ENCODE measurements at places on chromosomes 4 and X.

- no peak for DNase-seq
These were observed 326.3 kb upstream of the ZCCHC13 start for GRCh38 chrX:73977542-73978169.

- DNase-seq, result no peak
These were observed at the start of gene NAA11 for GRCh38 chr4:79325864-79326328. Gene NAA11, minus strand, starts transcription at chr4:79326061. Its CDS starts 184 bp downstream, at chr4:79325877.

DNA sequence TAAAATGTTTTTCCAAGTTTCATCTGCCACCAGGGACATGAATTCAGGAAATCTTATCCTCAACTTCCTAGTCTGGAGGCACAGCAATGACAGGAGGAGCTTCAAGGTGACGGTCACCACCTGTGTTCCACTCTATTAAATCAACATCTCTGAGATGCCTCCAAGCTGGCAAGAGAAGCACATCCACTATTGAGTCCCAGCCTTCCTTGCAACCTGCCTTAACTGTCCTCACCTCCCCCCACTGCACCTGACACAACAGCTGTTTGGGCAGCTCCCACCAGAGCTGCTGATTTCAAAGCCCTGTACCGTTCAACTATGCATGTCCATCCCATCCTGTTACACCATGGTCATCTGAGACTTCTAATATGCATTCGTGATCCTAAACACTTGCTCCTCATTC lies 123.4 kb downstream of the COL25A1 start:
- DNase-seq, result no peak

DNA sequence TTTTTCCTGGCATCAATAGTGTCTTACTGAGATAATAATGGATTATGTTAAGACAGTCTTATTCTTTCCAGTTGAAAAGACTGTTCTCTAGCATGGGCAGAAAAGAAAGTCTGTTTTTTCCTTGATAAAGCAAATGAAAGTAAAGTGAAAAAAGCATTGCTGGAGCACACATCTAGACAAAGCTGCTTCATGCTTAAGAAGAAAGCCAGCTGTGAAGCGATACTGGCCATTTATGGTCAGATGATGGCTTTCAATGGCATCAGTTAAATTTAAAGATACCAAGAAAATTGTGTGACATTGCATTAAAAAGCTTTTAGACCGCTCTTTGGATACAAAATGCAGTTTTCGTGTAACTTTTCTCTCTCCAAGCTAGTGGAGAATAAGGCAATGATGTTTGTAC lies 242.1 kb upstream of the TRAM1L1 start:
- no peak for DNase-seq

GRCh38 chrX:111736571-111736970 lies 55.6 kb downstream of the ALG13 start:
- DNase-seq, result no peak

DNA sequence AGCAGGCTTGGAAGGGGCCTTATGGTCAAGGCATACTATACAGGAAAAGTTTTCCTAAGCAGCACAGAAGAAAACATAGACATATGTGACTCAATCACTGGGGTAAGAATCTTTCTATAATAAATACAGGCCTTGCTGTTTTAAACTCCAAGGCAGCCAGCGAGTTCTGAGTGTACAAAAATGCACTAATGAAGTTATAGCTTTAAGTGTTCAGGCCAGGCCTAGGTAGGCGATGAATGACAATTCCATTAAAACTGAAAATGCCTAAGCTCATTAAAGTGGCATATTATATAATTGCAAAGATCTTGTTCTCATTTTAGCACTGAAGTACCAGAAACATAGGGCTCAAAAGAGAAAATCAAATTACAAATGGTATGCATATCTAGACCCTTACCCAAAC lies 716.4 kb upstream of the HS3ST1 start:
- no peak for DNase-seq

DNA sequence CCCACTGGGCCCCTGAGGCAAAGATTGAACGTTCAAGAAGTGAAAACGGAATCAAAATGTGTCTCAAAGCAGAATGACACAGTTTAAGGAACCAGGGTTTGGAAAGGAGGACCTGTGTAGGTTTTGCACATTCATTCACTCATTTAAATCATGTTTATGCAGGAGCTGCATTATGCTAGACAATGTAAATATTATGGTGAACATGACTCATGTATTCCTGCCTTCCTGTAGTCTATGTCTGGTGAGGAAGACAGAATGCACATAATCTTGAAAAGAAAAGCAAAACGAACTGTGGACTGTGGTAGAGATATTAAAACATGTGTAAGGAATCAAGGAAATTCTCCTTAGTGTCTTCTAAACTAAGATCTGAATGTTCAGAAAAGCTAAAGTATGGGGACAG lies 311.8 kb upstream of the SMIM31 start:
- DNase-seq, result no peak

- no peak for DNase-seq
These were observed 8.8 kb downstream of the TMEM255A start for GRCh38 chrX:120302434-120302833.

- no peak for DNase-seq
These were observed 518 bp upstream of the SAT1 start for GRCh38 chrX:23782455-23782854.

- DNase-seq, result no peak
These were observed 50.4 kb upstream of the CCDC149 start for GRCh38 chr4:24963277-24963676.

GRCh38 chr4:1154523-1155182 lies 17.7 kb downstream of the SPON2 start:
- no peak for DNase-seq

GRCh38 chr4:33566649-33567048 lies 2677.7 kb downstream of the ARAP2 start:
- DNase-seq, result peak; percentile 2

GRCh38 chr4:85682391-85682790 lies 207.4 kb downstream of the ARHGAP24 start:
- DNase-seq, result no peak

DNA sequence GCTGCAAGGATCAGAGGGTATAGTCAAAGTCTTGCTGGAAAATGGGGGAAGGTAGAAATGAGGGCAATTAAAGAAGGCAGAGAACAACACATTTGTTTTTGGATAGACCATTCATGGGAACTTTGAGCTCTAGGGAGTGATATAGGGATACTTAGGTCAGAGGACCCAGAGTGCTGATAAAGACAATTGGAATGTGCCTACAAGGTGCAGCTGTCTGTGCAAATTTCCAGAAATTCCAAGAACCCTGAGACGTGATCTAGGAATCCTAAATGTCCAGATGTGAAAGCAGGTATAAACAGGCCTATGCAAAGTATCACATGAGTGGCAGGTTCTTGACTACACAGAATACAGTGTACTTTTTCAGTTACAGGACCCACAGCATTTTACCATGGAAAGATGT lies 24.2 kb downstream of the FNIP2 start:
- DNase-seq, result no peak

GRCh38 chrX:9311421-9312160 lies 153.3 kb upstream of the TBL1X start:
- no peak for DNase-seq

- no peak for DNase-seq
These were observed 179.0 kb downstream of the CEP135 start for GRCh38 chr4:56127716-56128115.

GRCh38 chr4:33850371-33850902 lies 2393.9 kb downstream of the ARAP2 start:
- no peak for DNase-seq

- DNase-seq, result peak; percentile 98
These were observed 467 bp upstream of the PGRMC2 start for GRCh38 chr4:128287871-128288688.

GRCh38 chr4:7893539-7893938 lies 46.1 kb downstream of the AFAP1 start:
- DNase-seq, result no peak

- DNase-seq, result no peak
These were observed 161.9 kb downstream of the PTTG2 start for GRCh38 chr4:38122060-38122459.

DNA sequence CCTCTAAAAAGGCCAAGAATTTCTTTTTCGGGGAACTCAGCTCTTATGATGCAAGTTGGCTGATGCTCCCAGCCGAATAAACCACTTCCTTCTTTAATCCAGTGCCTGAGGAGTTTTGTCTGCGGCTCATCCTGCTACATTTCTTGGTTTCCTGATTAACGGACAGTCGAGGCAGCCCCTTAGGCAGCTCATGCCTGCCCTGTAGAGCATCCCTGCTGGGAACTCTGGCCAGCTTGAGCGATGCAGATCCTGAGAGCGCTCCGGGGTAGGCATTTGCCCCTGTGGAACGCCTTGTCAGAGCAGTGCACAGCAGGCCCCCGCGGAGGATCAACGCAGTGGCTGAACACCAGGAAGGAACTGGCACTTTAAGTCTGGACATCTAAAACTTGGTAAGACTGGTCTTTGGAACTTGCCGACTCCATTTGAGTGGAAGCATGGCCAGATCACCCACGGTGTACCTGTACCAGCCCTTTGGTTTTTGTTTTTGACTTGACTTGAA lies 3.1 kb downstream of the CT45A10 start:
- no peak for DNase-seq

DNA sequence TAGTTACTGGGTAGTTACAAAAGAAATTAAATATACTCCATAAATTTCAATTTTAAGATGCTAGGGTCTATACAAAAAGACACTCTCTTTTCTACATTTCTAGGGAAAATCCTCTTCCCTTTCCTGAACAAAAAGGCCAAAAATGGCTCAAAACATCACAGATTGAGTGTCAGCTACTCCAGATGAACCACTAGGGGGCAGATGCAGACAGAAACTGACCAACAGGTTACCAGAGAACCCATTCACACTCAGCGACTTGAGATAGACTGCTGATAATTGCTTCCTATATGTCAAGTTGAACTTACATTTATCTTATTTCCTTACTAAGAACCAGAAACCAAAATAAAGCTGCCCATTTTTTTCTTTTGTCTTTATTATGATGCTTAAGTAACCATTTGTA lies 83.4 kb upstream of the MID1IP1 start:
- peak; percentile 51 for DNase-seq

- DNase-seq, result no peak
These were observed 9.3 kb upstream of the GPRIN3 start for GRCh38 chr4:89316931-89317366.

DNA sequence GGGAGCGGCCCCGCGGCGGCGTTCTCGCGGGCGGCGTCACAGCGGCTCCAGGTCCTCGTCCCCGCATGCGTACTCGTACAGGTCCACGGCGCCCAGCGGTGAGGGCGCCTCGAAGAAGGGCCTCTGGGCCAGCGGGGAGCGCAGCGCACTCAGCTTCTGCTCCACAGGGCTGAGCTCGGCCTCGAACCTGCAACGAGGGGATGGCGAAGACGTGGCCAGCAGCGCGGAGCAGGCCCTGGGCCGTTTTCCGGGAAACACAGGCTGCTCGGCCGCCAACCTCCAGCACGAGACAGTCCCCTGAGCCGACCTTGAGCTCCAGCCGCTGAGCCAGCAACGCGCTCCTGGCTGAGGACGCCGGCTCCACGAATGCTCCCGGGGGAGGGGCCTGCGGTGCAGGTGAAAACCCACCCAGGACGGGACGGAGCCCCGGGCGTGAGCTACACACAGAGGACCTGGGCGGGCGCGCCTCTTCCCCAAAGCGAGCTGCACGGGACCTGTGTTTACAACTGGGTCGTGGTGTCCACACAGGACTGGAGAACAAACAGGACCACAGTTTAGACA lies 15.8 kb upstream of the GTPBP6 start:
- no peak for DNase-seq

DNA sequence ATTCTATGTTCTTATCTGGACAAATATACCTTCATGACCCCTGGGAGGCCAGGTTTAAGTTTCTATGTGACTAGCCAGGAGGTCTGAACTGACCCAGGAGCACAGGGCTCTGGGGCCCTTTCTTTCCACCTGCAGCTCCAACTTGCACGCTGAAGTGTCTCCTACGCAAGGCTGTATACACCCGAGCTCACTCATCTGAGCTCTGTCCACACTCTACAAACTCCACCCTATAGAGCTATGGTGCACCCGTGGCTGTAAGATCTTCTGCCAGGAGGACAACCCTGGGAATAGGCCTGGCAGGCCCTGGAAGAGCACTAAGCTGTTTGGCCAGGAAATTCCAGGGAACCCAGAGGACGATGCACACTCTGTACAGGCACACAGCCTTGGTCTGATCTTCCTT lies 60.6 kb upstream of the ATOH1 start:
- no peak for DNase-seq

- peak; percentile 15 for DNase-seq
These were observed 444.7 kb downstream of the IQCM start for GRCh38 chr4:149370785-149371420.

DNA sequence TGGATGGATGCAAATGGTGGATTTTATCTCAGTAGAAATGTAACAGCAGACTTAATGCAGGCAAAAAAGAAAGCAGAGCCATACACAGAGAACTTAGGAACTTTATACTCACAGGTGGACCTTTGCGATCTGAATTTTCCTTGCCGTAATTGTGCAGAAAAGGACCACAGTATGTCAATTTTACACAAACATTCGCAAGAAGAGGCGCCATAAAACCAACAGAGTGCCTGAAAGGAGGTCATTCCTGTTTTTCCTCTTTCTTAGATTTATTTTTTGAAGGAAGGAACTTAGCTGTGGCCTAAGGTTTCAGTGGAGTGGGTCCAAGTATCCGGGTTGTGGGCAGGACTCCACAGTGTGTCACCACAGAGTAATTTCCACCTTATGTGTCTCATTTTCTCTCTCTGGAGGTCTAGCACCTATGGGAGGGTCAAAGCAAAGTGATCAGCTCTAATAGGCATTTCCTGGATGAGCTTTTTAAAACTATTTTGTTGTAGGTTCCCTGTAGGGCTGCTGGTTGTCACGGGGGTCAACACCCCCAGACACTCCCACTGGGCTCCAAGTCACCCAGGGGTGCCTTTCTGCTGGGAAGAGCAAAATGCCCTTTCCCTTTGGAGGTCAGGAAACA lies 24.7 kb upstream of the PBDC1 start:
- DNase-seq, result no peak

GRCh38 chr4:137678796-137679195 lies 146.5 kb upstream of the PCDH18 start:
- DNase-seq, result no peak

DNA sequence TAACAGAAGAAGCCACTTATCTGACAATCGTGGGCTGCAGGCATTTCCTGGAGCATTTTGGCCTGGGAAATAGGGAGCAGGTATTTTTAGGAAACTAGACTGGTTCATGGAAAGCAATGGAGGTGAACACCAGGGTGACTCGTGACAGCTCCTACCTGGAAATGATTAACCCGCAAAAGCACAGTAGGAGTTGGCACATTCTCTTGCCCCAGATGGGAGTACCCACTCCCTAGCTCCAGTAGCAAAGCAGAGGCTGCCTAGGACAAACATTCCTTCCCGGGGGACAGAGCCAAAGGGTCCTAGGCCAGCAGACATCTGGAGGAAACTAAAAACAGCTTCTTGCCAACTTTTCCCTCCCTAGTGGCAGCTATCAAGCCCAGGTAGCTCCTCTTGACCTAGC lies 29.0 kb downstream of the RTL5 start:
- no peak for DNase-seq
